AG10803 (cell line): ENCODE measurements at places on chromosomes 6 and 20.

DNA sequence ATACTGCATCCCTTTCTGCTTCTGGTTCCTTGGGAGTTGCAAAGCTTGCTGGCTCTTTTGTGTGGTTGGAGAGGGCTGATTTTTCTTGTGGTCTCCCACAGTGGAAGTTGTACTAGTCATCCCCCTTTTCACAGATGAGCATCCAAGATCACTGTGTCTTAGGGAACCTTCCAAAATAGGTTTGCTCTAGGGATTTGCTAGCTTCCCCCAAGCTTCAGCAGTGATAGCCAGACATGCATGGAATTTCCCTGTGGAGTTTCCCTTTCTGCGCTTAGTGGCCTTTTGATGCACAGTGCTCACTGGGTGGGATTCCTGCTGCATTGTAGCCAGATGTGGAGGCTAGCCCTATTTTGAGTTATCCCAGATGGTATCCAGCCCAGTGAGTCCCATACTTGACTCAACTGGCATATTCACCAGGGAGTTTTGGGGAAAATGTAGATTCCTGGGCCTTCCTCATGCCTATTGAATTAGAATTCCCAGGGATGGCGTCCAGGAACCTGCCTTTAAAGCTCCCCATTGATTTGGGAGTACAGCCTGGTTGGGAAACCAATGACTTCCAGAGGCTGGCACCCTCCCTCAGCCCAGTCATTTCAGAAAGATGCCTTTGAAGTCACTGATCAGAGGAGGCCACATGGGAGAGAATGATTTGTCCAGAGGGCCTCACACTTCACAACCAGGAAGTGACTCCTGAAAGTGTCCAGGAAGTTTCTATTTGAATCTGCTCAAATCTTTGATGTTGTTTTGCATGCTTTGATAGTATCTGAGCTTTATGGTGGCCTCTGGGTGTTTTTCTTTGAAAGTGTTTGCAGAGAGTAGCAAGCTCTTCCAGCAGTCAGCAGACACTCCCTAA is 25.9 kb downstream of the PPARD start:
- peak; percentile 93 for DNase-seq

DNA sequence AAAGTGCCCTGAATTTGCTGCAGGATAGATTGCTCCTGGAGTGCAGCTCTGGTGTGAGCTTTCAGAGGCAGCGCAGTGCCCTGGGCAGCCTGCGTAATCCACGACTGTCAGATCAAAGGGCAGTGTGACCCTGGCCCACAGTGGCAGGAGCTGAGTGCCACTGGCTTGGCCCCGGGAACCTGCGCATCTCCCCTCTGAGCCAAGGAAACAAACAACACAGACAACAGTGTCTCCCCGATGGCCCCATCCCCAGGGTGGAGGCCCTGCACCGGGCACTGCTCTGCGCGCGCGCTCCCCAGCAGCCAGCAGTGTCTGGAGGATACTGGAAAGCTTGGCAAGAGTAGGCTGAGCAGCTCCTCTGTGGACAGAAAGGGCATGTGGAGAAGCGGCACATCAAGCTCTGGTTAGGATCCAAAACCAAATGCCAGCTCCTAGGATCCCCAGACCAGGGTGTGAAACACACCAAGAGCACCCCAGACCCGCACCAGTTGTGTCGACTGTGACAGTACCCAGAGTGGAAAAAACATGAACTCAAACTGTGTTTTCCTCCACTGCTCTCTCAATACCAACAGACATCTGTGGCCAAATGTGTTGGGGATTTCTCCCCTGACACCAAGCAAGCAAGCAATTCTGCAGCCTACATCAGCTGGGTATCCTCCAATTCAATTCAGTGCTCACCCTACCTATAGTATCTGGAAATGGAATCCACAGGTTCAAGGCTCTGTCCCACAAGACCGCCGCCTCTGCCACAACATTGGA is 26.7 kb downstream of the RBCK1 start:
- no peak for DNase-seq

DNA sequence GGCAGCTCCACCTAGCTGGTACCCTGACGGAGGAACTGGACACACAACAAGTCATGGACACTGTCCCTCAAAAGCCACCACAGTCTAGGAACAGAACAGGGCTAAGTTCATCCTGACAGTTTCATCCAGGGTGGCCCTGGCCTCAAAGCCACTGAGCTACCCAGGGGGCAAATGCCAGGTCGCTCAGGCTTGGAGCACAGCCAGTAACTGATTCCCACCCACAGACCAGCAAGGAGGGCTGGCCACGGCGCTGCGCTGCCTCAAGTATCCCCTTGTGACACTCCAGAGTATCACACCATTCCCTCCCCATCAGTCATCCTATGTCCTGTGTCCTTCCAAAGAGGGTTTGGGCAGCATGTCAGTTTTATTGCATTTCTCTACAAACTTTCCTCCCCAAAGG is 72.2 kb downstream of the GINS1 start:
- DNase-seq: no peak

- no peak for DNase-seq
Observed at GRCh38 chr20:51531141-51531710, 11.3 kb downstream of the NFATC2 start.

GRCh38 chr20:2305946-2306345 is 10.1 kb downstream of the TGM3 start:
- no peak for DNase-seq

DNA sequence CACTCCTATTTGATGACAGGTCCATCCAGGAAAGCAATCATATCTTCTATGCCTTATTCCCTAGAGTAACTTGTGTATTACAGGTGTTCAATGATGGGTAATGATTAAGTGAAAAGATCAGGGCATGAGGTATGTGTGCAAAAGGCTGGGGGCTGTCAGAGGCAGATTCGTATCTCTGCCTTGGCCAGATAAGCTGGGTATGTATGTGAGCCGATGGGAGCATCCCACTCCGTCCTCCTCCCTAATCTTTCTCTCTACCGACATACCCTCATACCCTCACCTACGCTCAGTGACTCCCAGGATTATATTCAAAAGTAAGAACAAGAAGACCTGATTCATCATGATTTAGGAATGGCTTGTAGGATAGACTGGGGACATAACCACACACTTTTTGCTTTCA is 238.7 kb downstream of the PLCB1 start:
- DNase-seq: no peak

GRCh38 chr6:21665392-21666200 is 72.0 kb downstream of the SOX4 start:
- no peak for DNase-seq

GRCh38 chr6:27143474-27144026 is 104.0 kb upstream of the PRSS16 start:
- no peak for DNase-seq

DNA sequence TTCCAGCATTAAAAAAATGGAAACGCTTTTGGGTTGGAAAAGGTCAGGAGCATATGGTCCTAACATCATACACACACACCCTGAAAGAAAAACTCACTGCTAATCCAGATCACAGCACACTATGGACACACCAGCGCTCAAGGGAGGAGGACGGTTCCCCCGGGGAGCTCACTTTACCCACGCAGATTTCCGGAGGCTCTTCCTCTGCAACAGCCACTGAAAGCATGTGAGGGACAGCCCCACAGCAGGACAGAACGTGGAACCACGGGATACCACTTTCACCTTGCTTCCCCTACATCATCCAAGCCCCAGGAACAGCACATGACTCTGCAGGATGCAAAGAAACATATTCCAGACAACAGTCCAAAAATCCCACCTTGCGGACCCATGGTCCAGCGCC is 13.2 kb downstream of the SNHG17 start:
- no peak for DNase-seq

DNA sequence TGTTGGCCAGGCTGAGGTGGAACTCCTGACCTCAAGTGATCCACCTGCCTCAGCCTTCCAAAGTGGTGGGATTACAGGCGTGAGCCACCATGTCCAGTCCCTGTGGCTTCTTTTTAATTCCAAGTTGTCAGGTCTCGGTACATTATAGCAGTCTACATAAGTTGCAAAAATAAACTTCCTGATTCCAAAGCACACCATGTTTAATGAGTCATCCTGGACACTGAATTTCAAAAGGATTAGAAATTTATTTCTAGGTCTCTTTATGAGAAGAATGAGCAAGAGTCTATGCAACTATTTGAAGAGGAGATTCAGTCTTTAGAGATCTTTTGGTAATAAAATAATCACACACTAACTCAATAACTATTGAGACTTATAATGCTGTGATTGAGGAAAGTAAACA is 63.9 kb upstream of the MCHR2 start:
- DNase-seq: no peak

DNA sequence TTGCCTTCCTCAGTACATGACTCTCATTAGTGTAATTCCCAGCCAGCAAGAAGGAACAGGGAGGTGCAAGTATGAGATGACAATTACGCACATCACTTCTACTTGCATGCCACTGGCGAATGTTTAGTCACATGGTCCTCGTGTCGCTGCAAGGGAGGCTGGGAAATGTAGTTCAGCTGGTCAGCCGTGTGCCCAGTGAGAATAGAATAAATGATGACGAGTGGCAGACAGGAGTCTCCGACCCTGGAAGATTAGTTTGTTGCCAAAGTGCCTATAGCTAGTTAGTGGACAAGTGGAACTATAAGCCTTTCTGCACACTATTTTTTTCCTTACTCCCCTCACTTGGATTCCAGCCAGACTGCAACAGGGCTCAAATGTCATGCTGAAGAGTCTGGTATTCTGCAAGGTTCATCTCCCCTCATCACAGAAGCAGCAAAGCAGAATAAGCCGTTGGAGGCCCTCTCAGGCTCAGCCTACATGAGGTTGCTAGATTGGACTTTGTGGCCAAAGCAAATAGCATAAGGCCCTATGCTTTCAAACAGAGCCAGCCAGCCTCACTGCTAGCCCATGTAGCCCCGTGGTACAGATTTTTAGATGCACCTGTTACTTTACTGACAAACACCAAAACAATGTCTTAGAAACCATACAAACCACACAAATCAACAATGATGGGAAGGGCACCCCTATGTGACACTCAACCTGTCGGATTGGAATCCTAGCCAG is 9.7 kb downstream of the LINC00237 start:
- DNase-seq: peak; percentile 11

DNA sequence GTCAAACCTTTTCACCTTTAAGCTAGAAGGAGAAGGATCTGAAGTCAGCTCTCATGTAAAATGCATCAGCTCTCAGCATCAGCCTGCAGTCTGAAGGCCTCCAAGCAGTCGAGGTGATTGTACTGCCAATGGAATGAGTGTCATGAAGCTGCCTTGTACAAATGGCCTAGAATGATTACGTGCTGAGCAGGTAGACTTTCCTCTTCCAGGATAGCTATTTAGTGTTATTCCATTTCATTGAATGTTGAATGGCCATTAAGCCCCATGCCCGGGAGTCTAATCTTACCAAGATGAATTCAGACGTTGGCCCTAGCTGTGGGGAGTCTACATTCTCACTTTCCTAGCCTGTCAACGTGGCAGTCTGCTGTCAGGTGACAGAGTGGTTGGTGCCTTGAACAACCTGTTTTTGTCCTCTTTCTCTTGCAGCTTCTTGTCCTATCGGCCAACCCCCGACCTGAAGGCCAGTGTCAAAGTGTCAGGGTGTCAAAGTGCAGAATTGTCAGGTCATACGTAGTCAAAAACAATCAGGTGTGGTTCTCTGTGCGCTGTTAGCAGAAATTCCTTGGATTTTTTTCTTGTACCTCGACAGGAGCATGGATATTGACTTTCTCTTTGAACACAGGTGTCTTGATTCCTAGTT is 95.2 kb upstream of the TIAM2 start:
- DNase-seq: no peak

DNA sequence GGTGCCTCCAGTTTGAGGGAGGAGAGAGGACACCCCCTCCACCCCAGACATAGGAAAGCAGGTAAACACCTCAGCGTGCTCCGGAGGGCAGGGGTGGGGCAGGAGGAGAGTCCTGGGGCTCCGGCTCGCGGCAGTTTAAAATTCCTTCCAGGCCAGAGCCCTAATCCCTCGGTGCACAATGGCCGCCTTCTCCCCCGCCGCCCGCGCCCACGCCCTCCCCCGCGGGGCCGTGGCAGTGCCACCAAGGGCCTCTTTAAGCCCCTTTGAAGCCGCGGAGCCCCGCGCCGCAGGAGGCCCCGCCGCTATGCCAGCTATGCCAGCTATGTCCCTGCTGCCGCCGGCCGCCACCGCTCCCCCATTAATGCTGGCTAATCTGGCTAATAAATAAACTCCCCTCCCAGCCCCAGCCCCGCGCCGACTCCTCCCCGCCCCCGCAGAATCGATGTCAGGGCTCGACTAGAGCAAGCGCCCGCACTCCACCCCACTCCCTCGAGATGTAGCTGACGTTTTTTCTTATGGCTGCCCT is 125.1 kb downstream of the MRPL14 start:
- DNase-seq: no peak

- no peak for DNase-seq
Observed at GRCh38 chr6:151160929-151161757, 78.6 kb upstream of the AKAP12 start.

DNA sequence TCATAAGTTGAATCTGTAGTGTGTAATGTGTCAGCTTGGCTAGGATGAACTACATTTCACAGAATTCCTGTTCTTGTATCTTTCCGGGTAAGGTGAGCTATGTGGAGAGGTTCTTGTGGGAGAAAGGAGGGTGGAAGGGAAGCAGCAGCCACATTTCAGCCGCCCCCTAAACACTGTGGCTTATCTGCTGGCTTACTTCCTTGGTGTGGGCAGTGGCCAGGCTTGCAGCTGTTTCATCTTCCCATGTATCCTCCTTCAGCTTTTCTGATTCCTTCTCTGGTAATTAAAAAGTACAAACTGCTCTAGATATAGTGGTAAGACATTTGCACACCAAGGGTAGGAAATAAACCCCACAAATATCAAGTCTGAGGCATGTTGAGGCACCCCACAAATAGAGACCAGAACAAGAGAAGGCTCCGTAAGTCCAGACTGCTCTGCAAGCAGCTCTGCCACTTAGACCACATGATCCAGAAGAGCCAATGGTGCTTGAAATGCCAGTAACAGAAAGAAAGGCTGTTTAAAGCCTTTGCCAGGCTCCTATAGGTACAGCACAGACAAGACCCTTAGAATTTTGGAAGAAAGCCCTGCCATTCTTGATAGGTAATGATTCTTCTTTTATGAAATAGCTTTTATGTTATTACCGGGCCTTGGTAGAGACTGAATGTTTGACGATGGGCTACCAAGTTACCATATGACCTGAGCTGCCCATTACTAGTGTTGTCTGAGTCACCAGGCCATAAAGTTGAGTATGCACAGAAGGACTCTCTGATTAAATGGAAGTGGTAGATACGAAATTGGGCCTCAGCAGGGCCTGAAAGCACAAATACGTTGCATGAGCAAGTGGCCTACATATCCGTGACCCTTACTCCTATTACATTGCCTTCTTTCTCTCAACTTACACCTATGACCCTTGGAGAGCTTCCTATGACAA is 215.0 kb upstream of the SGK1 start:
- DNase-seq: no peak
